ENCODE measurements at places on chromosomes 6 and 20.

DNA sequence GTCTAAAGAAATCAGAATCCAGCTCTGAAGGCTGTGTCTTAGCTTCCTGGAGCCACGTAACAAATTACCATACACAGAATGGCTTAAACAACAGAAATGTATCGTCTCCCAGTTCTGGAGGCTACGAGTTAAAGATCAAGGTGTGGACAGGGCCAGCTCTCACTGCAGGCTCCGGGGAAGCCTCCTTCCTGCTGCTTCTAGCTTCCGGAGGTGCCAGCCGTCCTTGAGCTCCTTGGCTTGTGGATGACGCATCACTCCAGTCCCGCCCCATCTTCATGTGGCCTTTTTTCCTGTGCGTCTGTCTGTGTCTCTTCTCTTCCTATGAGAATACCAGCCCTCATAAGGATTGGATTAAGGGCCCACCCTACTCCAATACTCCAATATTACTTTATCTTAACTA lies 319.1 kb upstream of the QKI start:
- DNase-seq: no peak

GRCh38 chr6:40389254-40389653 lies 197.9 kb downstream of the LRFN2 start:
- peak; percentile 14 for DNase-seq

DNA sequence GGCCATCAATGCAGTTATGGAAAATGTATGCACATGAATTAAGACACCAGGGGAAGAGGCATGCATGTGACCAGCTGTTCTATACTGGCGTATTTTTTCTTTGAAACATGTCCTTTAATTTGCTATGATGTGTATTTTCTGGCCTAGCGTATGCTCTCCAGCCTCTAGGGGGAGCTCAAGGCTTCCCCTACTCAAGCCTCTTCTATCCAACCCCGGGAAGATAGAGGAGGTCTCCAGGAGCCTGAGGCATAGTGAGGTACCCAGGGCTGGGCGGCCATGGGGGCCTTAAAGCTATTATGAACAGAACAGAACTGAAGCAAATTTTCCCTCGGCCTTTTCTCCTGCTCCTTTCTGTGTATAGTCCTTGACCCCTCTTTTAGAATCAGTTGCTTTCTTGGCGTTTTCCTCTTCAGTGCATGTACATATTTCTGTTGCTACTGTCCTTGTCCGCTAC lies 528.9 kb downstream of the MAFB start:
- no peak for DNase-seq

DNA sequence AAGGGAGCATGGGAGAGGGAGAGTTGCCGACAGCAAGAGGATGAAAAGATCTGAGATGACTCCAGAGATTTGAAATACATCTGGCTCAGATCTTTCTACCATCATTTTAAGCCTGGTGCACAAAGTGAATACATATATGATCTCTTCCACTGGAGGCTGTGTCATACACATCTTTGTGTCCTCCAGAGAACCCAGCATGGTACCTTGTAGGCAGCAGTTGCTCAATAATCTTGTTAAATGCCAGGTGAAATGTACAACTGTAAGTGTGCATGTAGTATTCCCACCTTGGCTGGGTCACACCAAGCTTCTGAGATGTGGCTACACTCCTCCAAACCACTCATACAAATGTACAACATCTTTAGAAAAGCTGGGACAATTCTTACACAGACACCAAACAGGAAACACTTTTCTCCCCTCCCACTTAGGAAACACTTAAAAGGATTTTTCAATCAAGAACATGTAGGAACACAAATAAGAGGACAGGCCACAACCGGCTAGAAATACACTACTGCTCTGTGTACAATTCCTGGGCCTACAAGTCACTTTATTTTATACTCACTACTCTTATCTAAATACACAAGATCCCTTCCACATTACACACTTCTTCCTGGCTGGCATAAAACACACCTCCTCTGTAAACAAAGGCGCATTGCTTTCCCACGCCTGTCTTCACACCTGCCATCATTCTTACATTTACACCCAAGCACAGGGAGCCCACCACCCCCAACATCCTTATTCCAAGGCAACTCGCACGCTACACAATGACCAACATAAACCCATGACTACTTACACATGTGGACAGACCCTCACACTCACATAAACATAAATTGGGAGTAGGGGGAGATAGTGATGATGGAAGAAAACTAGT lies 3.8 kb upstream of the IER3 start:
- DNase-seq: no peak
